ENCODE measurements at places on chromosomes 1 and 21. TPM values are rescaled to one million over a fixed set of nuclear protein-coding genes. Genes with fewer than 3 reads are reported as not detected.
A peak's percentile ranks its signal among the peaks of the same experiment; 100 is the strongest.

DNA sequence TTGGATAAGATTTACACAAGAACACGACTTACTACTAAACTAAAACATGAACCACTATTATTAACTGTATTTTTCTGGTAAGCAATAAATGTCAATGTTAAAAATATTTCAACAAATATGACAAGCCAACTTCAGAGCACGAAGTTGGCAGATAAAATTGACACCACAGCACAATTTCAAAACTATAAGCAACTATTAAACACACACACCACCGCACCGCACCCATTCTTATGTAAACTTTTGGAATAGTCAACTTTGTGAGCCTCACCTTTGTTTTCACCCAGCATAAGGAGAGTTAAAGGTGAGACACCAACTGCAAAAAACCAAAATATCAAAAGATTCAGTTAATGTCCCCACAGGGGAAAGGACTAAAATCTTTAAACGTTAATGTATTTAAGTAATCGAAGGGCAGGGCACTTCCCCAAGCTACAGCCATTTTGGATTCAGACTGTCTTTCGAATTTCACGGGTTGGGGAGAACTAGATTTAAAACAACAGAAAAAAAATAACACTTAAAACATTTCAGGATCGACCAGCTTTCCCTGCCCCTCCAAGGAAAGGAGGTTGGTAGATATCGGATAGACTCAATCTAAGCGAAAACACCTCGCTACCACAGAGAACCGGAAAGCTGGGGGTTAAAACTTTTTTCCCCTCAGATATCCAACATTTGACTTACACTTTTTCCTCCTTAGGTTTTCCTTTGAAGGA lies 872 bp downstream of the GPBP1L1 start:
- peak; percentile 70 for DNase-seq

- DNase-seq = peak; percentile 85
These were observed 3.3 kb downstream of the GPR153 start for GRCh38 chr1:6257541-6258069.

GRCh38 chr1:155186794-155187455 lies 13.3 kb downstream of the TRIM46 start:
- peak; percentile 87 for DNase-seq

DNA sequence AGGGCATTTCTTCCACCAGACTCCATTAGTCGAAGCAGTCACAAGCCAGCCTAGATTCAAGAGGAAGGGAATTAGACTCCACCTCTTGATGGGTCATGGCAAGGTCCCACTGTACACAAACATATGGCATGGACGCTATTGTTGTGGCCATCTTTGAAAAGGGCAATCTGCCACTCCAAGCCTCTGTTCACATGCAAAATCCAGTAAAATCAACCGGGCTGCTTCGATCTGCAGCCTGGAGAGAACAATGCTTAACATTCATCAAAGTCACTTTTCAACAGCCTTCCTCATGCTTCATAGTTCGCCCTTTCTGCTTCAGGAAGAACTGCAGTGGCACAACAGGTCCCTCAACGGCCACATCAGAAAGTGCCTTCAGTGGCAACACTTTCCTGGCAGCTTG lies 28.0 kb upstream of the GJB5 start:
- no peak for DNase-seq

DNA sequence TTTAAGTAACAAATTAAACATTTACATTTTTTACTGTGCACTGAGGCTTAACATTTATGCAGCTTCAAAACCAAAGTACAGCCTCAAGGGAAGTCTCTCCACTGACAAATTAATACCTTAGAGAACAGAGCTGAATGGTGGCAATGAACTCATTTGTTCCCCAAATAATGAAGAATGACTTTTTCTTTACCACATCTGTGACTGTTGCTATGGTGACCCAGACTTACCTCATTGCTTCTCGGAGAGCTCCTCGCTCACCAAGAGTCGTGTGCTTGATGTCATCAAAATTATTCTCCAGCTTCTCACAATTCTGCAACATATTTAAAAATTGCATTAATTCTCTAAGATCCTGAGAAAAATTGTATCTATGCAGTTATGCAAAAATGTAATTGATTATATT lies 92.9 kb downstream of the DPYD start:
- no peak for DNase-seq

DNA sequence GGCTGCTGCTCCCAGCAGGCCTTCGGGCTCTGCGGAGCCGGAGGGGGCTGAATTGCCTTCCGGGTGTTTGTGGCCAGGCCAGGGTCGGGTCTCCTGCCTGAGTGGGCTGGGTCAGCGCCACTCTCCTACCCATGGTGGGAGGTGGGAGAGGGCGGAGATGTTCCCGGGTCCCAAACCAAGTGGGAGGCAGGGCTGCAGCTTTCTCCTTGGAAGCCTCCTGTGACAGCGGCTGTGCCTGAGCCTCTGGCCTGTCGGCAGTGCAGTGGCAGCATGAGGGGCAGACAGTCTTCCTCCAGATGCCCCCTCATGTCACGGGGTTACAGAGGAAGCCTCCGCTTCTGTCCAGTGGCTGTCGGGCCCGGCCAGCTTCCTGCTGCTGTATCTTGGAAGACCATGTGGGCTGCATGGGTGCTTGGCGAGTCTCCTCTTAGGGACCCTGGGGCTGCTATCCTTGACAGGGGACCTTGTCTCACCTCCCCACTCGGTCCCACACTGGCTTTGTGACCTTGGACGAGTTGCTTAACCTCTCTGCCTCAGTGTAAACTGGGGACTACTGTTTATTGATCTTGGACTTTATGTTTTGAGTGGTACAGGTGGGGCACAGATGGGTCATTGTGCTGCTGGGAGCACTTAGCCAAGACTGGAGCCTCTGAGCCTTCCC lies 4.3 kb downstream of the SKI start:
- peak; percentile 86 for DNase-seq

GRCh38 chr1:201828217-201828819 lies 639 bp upstream of the IPO9 start:
- DNase-seq = peak; percentile 65

DNA sequence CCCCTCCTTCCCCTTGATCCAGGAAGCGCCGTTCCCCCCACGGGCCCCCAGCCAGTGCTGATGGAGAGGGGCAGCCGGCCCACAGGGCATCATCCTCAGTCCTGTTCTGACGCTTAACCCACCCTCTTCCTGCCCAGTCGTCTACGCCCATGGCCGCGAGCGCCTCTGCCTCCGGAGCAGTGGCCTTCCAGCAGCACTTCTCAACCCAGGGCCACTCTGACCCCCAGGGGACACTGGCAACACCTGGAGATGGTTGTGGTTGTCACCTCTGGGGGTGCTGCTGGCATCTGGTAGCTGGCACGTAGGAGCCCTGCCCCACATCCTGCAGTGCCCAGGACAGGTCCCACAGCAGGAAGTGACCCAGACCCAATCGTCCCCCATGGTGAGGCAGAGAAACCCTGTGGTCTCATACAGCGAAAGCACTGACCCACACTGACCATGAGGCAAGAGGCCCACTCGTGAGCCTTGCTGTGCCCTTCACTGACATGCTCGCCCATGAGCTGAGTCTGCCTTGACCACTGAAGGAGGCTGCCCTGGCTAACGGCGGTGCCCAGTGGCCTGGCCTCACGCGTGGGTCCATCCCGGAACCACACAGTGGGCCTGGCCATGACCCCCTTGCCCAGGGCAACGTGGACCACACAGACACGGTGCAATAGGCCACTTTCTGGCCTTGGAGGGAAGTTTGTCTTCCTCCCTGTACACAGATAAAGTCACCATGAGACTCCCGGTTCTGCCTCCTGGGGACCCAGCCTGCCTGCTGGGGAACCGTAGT lies 96.8 kb upstream of the ARHGEF16 start:
- DNase-seq = no peak

- no peak for DNase-seq
These were observed 70.1 kb upstream of the ARHGEF16 start for GRCh38 chr1:3384407-3384806.

DNA sequence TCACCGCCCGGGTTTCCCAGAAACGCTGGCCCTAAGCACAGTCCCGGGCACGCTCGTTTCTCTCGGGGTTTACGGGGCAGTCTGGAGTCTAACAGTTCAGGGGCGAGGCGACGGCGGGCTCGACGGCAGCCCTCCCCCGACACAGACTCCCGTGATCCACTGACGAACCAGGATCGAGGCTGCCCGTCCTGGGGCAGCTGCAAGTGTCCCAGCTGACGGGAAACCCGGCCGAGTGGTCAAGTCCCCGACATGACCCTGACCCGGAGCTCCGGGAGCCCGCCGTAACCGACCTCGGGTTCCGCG lies 494 bp downstream of the UBE2J2 start:
- DNase-seq = no peak

DNA sequence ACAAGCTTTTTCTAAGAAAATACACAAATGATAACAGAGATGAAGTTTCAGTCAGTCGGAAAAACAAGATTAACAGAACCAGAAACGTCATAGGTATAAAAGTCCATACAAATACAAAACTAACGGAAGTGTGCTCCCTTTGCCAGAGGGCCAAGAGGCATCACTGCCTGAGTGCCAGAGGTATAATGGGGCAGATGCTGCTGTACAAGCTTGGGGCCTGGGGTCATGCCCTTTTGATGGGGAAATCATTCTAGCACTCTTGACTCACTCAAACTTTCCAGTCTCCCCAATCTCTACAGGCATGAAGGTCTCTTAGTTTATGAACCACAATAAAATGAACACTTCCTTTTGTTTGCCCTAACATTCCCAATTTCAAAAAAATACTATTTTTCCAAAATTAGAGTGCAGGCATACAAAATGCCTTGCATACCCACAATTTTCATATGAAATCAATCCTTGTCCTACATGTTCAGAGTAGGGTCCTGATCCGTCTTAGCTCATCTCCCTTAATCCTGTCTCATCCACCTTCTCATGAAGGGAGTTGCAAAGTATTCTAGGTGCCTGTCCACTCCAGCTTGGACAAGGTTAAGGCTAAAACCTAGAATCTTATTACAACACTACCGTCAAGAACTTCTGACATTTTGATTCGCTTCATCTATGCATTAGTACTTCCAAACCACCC lies 1.5 kb downstream of the RPL22 start:
- DNase-seq = peak; percentile 60

DNA sequence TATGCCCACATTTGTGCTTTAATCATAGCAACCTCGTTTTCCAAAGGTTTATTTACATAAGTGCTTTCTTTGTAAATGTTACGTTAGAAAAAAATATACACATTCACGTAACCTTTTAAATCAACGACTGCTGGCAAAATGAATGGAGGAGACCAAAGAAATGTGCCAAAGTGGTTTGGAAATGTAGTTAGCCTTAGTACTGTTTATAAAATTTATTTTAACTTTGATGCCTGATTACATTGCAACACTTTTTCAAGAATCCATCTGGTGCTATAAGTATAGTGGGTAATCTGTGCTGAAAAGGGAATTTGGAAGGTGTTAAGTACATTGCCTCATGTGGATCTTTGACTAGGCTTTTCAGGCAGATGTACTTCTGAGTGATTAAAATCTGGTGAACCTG lies 108.9 kb downstream of the IFI44 start:
- DNase-seq = no peak

DNA sequence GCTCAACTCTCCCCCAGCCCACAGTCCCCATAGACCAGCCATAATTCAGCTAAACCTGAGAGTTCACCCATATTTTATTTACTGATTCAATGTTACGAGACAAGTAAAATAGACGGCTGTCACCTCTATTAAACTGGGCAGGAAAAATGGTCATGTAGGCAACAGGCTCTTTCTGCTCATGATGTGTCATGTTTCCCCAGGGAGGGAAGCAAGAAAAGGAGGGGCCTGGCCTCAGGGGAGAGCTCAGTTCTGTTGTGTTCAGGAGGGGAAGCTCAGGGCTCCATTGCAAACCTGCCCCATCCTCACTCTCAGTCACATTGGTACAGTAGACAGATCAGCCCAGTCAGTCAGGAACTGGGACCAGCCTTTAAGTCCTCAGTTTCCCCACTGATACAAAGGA lies 12.8 kb downstream of the GRIK3 start:
- no peak for DNase-seq

DNA sequence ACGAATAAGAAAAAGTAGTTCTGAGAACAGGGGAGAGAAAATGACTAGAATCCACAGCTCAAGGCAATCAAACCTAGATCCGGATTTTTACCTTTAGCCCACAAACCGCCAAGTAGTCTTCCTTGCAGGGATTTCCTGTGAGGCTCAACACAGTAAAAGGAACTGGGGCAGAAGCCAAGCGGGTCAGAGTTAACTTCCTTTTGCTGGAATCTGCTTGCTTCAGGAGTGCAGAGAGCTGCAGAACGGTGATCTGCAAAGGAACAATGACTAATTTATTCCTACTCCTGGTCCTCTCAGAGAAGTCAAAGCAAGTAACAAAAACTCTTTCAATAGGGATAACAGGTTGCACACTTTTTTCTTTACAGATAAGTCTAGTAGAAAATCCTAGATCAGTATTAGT lies 53.4 kb downstream of the UBR4 start:
- no peak for DNase-seq

DNA sequence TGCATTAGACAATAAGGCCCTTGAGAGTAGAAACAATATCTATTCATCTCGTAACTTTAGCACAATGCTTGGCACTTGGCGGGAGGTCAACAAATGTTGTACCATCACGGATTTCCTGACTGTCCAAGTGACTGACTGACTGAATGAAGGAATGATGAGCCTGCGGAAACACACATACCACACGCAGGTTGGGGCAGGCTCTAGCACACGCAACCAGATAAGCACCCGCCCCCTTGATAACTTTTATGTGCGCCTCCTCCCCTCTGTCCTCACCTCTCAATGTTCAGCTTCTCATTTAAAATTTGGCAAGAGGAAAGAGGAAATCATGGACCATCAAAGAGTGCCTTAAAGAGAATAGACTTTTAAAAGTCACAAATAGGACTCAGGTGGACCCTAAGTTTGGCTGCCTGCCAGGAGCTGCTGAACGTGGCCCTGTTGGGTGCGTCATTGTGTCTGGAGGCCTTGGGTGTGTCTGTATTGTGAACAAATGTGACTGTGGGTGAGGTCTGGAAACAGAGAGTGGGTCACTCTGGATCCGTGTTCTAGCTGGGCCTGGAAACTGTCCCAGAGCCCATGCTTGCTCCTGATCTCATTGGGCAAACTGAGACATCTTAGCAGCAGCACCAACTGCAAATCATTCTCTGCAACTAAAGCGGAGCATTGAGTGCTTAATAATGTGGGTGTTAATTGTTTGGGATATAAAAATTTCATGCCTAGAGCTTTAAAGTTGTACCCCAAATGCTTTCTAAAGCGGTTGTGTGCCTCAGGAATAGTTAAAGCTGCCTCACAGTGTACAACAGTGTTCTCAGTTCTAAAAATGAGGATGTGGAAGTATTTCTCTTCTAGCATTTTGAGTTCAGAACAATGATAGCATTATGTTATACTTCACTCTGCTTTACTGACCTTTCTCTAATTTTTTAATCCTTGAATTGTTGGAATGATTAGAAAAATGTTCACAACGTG lies 47.6 kb upstream of the ABCG1 start:
- no peak for DNase-seq

GRCh38 chr1:24325587-24326449 lies 6.7 kb downstream of the GRHL3 start:
- no peak for DNase-seq

- peak; percentile 94 for DNase-seq
These were observed 34.9 kb upstream of the RUNX3 start for GRCh38 chr1:24964811-24965570.

SLAMF9 gene
- total RNA-seq = not detected

KRTAP10-2 gene
- not detected for total RNA-seq

LCE1F gene
- not detected for total RNA-seq

NR1I3 gene
- total RNA-seq = not detected

TMEM240 gene
- 2.7 TPM for total RNA-seq

APP gene
- 373 TPM for total RNA-seq

DYNLT4 gene
- total RNA-seq = 0.36 TPM

CAPN8 gene
- not detected for total RNA-seq
